ENCODE measurements at places on chromosomes 2 and 18. TPM values are rescaled to one million over a fixed set of nuclear protein-coding genes. Genes with fewer than 3 reads are reported as not detected.

DNA sequence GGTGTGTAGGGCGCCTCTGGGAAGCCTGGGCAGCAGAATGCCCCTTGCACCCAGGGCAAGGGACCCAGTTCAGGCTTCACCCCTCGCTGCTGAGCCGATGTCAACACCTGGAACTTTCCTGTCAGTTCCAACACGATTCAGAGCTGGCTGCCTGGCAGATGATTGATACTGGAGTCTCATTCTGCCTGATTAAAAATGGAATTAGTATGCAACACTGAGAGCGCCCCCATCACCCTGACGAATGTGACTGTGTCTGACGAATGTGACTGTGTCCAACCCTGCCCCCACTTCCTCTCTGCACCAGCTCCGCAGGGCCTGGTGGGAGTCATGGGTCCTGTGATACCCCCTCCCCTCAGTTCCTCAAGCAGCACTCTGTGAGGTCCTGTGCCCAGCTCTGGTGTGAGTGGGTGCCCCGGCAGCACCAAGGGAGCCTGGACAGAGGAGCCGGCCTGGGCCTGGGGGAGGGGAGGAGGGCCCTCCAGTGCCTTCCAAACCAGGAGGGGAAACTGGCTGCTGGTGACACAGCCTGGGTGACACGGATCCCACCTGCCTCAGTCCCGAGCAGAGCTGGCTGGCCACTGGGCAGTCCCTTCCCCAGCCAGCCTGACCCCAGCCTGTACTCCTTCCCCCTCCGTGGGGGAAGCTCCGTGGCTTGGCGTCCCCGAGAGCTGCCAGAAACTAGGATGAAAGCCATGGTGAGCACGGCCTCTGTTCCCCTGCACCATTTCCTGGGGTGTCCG lies 41.4 kb upstream of the ALPP start:
- no peak for DNase-seq

DNA sequence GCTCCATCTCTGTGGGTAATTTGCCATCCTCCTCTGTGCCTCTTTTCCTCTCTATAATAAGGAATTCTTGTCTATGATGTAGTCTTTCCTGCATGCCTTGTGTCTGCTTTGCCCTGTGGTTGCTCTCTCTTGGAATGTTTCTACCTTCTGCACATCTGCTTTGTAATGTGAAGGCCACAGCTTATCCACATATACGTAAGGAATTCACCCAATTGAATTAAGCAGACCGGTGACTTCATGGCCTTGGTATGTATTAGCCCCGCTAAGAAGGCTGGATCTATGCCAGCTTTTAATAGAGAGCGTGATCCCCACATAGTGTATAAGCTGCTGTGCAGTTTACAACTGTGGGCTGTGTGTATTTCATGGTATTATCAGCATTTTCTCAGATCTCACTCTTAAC lies 274.7 kb downstream of the RNF144A start:
- DNase-seq = peak; percentile 59

DNA sequence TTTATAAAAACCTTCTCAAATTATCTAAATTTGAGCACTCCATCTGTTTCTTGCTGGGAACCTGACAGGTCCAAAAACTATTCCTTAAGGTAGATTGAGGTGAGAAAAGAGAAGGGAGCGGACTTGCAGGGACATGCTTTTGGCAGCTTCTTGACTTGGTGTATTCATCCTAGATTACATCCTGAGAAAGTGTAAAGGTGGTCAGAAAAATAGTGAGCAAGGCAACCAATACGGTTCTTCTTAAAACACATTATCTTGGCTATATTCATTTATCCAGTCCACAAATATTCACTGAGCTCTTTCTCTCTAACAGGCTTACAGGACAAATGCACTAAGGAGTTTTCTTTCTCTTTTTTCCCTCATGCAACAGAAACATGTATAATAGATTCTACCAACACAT lies 230.0 kb downstream of the LRP1B start:
- no peak for DNase-seq

GRCh38 chr18:64993695-64994094 lies 757.1 kb upstream of the CDH7 start:
- no peak for DNase-seq

GRCh38 chr2:113973810-113974209 lies 83.9 kb downstream of the ACTR3 start:
- DNase-seq = no peak

GRCh38 chr2:36964496-36965058 lies 1.8 kb downstream of the STRN start:
- DNase-seq = peak; percentile 7

DNA sequence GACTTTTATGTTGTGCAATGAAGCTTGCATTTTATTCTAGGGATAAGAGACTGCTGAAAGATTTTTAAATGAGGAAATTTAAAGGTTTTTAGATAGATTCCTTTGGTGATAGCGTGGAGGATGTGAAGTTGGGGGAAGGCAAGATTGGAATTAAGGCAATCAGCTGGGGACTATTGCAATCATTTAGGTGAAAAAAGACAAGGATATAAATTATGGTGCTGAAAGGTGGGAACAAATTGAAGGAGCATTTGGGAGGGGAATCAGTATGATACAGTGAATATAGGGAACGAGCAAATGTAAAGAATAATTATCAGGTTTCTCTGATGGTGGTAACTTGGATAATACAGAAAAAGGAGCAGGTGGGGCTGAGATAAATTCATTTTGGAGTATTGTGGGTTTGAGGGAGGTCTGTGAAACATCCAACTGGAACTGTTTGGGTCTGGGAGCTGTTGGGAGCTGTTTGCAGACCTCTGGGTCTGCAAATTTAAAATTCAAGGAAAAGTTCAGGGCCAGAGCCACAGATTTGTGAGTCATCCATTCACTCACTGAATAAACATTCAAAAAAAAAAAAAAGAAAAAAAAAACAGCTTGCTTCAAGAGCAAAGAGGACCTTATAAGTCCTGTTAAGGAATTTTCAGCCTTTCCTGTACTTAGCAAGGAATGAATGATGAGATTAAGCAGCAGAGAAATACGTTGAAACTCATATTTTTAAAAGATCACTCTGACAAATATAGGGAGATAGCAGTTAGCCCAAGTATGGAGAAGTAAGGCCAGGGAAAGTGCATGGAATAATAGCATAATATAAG lies 257.5 kb upstream of the FN1 start:
- DNase-seq = peak; percentile 93

- DNase-seq = peak; percentile 11
These were observed 251.3 kb downstream of the PLCL1 start for GRCh38 chr2:198055716-198056115.

DNA sequence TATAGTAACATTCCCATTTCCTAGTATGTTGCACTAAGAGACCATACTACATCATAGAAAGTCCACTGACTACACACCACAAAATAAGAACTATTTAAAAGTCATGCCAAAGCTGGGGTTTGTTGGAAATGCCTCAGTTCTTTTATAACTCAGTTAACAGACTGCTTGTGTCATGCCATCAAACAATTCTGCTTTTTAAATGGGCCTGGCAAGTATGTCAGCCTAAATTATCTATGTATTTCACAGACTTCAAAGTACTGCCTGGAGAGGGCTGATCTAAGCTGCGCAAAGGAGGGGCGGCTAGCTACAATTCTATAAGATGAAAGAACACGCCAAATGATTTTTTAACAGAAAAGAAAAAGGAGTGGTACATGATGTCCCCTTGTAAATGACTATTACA lies 49.6 kb downstream of the FARSB start:
- no peak for DNase-seq

DNA sequence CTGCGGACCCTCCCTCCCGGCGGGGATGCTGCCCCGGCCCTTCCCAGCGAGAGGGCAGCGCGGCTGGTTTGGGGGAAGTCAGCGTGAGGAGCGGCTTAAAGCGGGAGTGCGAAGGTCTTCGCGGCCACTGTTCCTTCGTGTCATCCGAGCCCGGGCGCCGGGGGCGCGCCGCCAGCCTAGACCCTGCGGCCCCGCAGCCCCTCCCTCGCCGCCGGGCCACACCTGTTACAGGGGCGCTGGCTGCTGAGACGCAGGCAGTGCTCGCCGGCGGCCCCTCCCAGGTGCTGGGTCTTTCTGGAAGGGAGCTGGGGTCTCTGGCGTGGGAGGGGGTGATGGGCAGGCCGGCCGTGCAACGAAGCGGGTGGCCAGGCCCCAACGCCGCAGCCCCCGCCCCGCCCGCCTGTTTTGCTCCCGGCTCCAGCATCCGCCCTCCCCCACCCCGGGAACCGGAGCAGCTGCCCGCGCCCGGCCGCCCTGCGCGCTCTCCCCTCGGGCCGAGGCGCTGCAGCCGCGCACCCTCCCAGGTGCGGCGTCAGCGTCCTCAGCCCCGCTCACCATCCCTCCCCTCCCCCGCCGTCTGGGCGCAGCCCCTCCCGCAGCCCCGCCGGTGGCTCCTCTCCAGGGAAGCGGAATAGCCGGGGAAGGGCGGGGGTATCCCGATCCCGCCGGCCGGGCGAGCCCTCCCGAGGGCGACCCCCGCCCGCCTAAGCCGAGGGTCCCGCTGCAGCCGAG lies 727 bp downstream of the KIF1A start:
- DNase-seq = no peak

- DNase-seq = no peak
These were observed 67.8 kb downstream of the VSNL1 start for GRCh38 chr2:17608251-17608650.

DNA sequence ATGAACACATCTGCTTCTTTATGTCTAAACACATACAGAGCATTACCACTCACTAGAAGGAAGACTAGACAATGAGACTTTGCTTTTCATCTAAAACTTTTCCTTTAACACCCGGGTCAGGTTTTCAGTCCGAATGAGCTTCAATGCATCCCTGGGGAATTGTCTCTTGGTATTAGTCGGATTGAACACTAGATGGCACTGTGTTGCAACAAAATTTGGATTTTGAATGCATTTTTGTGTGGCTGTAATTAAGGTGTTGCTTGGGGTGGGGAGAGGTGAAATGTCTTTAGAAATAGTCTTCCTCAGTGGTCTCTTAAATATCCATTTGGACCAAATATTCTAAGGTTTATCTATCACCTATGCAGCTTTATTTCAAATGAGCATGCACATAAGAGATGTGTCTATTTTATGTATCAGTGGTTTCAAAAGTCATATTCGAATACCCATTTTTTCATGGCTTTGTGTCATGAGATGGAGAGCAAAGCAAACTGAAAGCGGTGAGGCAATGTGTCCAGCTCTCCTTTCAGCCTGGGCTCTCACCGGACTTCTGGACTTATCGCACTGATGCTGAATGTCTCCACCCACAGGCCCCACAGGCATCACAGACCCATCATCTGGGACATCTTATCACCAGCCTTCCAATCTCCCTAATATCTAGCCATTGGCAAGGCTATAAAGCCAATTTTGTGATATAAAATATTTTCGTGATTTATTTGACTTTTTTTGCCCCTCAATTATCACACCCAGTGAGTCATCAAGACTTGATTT lies 510.3 kb downstream of the RNF144A start:
- DNase-seq = peak; percentile 82

- DNase-seq = peak; percentile 44
These were observed 2.6 kb downstream of the MAP2 start for GRCh38 chr2:209426432-209426831.

GRCh38 chr2:25567406-25567805 lies 106.0 kb downstream of the DTNB start:
- peak; percentile 83 for DNase-seq

- no peak for DNase-seq
These were observed 62.9 kb downstream of the NYAP2 start for GRCh38 chr2:225462417-225462816.

GRCh38 chr2:230902180-230902899 lies 22.7 kb downstream of the GPR55 start:
- DNase-seq = peak; percentile 74

DNA sequence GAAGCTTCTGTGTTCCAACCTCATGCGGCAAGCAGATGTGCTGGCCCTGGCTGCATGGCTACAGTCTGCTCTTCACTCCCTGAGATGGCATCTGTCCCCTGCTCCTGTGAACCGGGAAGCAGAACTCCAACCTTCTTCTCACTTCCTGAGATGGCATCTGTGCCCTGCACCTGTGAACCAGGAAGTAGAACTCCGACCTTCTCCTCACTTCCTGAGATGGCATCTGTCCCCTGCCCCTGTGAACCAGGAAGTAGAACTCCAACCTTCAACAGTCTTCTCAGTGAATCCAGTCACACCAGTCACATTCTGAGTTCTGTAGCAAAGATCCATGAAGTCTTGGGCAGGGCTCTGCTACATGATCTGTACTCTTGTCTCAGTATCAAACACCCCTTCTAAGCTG lies 887.2 kb upstream of the KLHL29 start:
- no peak for DNase-seq

- peak; percentile 91 for DNase-seq
These were observed 88.5 kb downstream of the DYNAP start for GRCh38 chr18:54679318-54680149.

DNA sequence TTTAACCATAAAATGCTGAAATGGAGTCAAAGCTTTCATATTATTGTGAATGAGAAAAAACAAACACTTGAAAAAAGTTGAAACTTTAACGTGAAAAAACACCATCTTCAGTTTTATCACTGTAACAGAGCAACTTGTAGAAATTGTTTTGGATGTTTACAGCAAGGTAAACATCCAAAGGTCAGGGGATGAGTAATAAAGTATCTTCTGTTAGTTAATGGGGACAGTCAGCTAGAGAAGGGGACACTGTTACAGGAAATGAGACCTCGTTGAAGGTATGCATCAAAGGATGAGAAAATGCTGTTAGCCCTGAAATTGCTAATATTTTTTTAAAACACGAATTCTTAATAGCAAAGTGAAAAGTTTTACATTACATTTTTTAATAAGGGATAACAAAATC lies 2.9 kb downstream of the RHBDD1 start:
- no peak for DNase-seq

- DNase-seq = no peak
These were observed 14.4 kb downstream of the PHLPP1 start for GRCh38 chr18:62729487-62730386.

DNA sequence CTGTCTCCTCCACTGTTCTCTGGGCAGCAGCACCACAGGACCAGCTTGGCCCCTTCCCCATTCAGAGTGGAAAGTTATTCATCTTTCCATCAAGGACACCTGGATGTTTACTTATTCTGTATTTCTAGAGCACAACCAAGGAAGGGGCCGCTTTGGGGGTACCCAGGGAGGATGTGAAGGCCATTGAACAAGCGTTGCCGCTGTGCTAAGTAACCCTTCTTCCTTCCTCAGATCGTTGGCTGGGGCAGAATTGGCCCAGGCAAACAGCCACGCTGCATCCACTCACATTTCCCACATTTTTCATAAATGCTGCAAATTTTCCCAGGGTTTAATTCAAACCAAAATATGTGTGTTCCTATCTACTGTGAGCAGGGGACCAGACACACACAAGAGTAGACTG lies 76.2 kb upstream of the NPAS2 start:
- no peak for DNase-seq

The ATP6V1C2 gene
- not detected for total RNA-seq

The TNFAIP6 gene
- 51.9 TPM for total RNA-seq

The FOXI3 gene
- total RNA-seq = not detected

The CYS1 gene
- total RNA-seq = 7.0 TPM

The ELAC1 gene
- 8.3 TPM for total RNA-seq

The HAAO gene
- 0.90 TPM for total RNA-seq

The INHBB gene
- not detected for total RNA-seq

The ITPRIPL1 gene
- 3.4 TPM for total RNA-seq

The RIT2 gene
- not detected for total RNA-seq

The PLGLB2 gene
- total RNA-seq = not detected

The RND3 gene
- total RNA-seq = 321 TPM

The SERTAD2 gene
- 34.4 TPM for total RNA-seq

Data from fibroblast of the aortic adventitia (primary cell).